ENCODE measurements at places on chromosomes 13 and 19.

DNA sequence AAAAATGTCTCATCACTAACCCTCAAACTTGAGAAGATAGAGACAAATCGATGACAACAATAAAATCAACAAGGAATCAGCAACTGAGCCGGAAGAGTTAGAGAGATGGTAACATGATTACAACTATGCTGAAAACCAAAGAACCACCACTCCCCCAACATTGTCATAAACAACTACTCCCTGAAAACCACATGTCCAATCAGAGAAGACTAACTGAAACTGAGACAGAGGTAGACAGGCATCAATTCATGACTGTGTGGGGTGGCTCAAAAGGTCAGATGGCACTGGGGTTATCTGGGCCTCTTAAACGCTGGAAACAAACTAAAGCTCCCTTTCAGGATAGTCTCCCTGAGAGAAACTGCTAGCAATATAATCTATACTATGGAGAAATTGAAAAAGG, 488.8 kb downstream of the KCTD12 start:
- DNase-seq = no peak

GRCh38 chr19:2060884-2061494, 9.9 kb upstream of the MKNK2 start:
- no peak for DNase-seq

- DNase-seq = no peak
Observed at GRCh38 chr19:7738023-7738422, 6.1 kb upstream of the CLEC4G start.

GRCh38 chr13:113584870-113585671, 518 bp downstream of the TFDP1 start:
- no peak for DNase-seq

DNA sequence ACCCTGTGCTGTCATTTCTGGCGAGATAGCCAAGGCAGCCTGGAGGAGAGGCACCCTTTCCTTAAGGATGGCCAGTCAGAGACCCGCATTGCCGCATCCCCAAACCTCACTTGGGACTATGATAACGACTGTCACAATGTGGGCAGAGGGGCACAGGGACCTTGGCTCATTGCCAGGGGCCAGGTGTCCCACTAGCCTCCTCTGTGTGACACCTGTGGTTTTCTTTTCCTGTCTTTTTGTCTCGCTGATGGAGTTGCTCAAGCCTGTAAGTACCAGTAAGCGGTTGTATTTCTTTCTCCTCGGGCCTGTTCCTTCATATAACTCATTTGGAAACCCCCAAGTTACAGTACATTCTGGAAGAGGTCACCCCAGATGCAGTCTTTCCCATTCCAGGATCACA, 59.5 kb downstream of the TDRD12 start:
- DNase-seq = no peak

GRCh38 chr13:110600261-110600819, 15.0 kb upstream of the NAXD start:
- DNase-seq = no peak

DNA sequence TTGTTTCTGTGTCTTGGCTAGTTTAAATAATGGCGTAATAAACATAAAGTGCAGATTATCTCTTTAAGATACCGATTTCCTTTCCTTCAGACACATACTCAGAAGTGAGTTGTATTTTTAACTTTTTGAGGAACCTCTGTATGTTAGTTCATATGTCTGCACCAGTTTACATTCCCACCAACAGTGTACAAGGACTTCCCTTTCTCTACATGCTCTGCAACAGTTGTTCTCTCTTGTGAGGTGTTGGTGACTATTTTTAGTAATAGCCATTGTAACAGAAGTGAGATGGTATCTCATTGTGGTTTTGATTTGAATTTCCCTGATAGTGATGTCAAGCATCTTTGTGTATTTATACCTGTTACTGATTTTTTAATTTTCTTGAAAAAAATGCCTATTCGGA, 418.6 kb downstream of the UQCRFS1 start:
- DNase-seq = no peak

DNA sequence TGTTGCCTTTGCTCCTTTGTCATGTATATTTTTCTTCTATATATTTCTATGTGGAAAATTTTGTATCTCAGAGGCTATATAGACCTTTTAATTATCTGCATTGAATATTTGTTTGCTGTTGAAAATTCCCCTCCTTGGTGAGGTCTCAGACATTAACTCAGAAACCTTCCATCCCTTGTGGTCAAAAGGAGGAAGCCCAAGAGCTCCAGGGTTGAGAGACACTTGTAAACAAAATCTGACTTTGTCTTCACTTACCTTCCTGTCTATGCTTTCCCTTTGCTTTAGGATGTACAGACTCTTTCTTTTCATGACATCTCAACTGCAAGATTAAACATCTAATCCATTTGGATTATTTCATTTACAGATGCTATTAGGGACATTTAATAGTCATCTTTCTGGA, 157.5 kb downstream of the PCDH20 start:
- no peak for DNase-seq

DNA sequence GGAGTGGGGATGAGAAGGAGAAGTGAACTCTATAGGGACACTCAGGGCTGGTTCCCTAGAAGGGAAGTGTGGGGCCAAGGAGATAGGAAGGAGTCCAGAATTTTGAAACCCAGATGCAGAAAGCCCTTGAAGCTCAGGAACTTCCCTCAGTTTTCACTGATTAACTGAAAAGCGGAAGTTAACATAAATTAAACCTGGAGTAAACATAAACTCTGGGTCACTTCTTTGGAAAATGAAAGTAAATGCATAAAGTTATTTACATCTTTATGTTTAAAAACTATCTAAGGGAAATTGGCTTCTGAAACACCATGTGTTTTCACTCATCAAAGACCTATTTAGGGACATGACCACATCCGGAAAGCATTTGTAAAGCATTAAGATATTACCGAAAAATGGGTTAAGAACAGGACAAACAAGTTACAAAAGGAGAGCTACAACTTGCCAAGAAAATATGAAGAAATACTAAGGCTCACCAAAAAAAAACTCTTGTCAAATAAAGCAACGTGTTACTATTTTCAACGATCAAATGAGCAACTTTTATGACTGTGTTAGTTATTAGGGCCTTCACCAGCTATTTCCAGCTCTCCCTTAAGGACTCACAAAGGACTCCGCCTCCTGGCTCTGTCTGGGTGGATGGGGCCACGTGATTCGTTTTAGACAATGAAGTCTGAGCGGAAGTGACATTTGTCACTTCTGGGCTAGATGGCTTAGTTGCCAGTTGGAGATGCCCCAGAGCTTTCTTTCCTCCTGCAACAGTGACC, 439.1 kb upstream of the ZNF507 start:
- no peak for DNase-seq

GRCh38 chr13:79695754-79696153, 214.8 kb downstream of the NDFIP2 start:
- DNase-seq = no peak

DNA sequence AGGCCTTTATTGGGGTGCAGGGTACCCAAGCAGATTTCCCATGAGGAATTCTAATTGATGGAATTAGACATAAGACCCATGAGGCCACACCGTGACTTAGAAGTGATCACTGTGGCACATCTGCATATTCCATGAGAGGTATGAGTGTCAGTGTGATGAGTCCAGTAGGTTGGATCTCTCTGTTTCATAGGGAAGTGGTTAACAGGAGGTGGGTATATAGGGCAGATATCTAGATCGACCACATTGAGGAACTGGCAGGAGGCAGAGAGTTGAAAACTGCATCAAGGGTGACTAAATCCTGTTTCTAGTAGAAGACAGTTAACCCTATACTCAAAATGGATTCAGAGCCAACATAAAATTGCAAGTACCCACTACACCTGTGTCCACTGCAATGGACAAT, 68.6 kb upstream of the MIR17HG start:
- no peak for DNase-seq

GRCh38 chr19:18737954-18738351, 53.2 kb downstream of the COMP start:
- no peak for DNase-seq

GRCh38 chr13:26993780-26994179, 177.8 kb downstream of the USP12 start:
- DNase-seq = no peak

DNA sequence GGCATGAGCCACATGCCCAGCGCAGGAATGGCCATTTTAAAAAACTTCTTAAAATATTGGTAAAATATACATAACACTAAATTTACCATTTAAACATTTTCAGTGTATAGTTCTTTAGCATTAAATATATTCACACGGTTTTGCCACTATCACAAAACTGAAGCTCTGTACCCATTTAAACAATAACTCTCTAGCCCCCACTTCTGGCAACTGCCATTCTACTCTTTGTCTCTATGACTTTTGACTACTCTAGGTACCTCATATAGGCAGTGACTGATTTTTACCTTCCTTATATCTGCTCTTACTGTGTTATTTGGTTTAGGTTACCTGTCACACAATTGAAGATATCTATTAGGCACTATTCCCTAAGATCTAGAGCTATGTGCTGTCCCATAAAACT, 2.3 kb upstream of the KBTBD7 start:
- no peak for DNase-seq

- no peak for DNase-seq
Observed at GRCh38 chr19:16586991-16587832, 15.0 kb upstream of the SLC35E1 start.

Data from activated CD4-positive, CD25-positive, alpha-beta regulatory T cell (primary cell).